ENCODE measurements at places on chromosomes 1 and 21.

- DNase-seq: no peak
Measured at GRCh38 chr1:51714374-51715019, 97.6 kb downstream of the OSBPL9 start.

DNA sequence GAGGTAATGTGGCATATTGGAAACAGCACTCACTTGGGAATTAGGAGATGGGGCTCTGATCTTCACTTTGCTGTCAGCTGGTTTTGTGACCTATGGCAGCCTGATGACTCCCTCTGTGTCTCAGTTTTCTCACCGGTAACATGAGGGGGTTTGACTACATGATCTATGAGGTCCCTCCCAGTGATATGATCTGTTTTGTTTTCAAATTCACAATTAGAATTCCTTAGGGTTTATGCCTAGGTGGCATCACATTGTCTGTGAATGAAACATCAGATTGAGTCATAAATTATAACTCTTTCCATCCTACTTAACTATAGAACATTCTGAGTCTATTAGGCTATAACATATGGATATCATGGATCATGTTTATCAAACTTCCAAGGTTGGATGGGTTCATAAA lies 386.6 kb downstream of the PTBP2 start:
- no peak for DNase-seq

GRCh38 chr1:107460035-107460434 lies 319.2 kb downstream of the NTNG1 start:
- DNase-seq: no peak

GRCh38 chr1:16195518-16195905 lies 16.9 kb downstream of the ARHGEF19 start:
- no peak for DNase-seq

- peak; percentile 92 for DNase-seq
Measured at GRCh38 chr1:36771660-36772284, 262.5 kb downstream of the GRIK3 start.

DNA sequence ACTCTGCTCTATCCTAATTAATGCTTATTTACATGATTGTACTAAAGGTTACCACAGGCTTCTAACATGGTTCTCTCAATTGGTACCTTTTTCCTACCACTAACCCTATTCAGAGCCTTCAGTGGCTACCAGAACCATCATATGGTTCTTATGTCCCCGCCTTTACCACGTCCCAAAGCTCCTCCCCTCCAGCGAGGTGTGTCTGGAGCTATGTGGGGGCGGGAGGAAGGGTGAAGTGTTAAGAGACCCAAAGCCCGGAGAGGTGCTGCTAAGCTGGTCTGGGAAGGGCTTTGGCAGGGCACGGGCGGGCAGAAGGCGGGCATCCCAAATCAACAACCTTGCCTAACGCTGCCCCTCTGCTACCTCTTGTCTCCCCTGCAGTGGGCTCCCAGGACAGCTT lies 10.0 kb downstream of the SPATA46 start:
- no peak for DNase-seq

DNA sequence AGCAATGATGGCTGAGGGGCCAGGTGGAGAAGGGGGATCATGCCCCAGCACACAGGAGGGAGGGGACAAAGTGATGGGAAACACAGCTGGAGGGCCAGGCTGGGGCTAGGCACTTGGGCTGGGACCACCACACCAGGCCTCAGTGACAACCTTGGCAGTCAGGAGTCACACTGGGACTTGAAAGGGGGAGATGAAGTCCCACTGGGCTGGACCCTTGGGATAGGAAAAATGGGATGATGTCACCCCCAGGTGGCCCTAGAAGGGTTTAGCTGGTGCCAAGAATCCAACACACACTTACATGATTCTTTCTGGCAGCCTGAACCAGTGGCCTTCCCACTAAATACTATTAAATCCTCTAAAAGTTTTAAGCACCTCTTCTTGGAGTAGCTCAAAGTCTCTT lies 17.1 kb downstream of the ZBTB17 start:
- DNase-seq: no peak

DNA sequence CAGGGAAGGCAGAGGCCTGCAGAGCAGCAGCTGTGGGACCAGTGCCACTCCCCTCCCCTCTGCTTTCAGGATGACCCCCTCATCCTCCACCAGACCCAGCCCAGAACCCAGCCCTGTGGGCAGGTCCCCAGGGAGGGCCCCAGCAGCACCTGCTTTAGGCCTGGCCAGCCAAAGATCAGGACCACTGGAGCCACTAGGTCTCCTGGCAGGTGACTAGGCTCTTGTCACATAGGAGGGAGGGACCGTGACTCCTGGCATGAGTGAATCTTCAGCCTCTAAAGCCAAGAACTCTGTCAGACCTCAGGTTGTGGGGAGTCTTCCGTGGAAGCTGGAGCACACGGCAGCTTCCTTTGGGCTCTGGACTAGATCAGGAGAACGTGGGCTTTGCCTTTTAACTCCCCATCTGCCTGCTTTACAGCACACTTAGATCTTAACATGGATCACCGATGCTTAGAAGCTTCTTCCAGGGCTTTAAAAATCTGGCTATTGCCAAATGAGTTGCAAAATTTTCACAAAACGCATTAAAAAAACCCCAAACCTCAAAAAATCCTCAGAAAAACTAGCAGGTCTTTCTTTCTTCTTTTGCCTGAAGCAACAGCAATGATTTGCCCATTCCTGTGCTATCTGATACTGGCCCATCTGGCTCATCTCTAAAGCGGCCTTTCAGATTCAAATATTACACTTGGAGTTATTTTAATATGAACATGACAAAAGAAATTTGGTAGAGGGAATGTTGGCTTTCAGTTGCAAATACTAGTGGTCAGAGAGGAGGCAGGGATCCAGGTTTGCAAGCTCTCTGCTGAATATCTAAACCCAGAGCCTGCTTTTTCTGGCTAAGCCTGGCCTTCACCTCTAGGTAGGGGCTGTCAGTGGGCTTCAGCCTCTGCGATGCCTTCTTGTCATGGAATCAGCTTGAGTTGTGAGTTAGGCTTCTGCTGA lies 235.2 kb downstream of the SDCCAG8 start:
- DNase-seq: no peak

DNA sequence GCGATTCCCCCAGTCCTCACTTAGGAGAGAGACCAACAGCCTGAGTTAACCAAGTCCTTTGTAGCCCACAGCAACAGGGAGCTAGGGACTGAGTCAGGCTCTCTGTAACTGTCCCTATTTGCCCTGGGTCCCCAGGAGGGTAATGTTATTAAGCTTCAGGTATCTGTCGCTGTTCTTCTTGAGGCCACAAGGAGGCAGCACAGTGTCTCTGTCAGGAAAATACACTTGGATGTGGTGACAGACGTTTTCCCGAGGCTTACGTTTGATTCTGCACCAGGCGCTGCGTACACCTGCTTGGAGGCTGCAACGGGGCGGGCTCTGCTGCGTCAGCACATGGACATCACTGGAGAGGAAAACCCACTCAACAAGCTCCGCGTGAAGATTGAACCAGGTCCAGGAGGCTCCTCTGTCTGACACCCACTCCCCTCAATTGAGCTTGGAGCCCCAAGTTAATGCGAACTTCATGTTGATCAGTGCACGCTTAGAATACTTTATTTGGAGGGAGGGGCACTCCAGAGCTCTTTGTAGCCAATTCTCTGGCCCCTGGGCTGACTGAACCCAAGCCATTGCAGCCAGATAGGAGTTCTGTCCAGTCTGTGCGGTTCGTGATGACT lies 10.7 kb upstream of the ELF3 start:
- peak; percentile 41 for DNase-seq

GRCh38 chr1:75630004-75630594 lies 19.2 kb upstream of the SLC44A5 start:
- no peak for DNase-seq

DNA sequence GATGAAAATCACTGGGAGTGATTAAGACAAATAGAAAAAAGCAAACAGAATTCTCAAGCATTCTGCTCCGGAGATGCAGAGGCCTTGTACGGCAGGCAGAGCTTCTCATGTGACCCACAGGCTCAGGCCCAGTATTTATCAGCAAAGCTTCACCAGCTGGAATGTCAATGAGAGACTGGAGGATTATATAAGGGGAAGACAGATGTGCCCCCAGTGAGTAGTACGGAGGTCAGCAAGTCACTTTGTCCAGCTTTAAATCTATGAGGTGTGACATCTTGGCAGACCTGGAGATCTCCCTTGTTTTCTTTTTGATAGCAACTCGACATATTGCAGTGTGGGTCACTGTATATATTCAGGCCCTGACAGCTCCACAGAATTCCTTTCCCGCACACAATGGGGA lies 106.8 kb downstream of the HHIPL2 start:
- no peak for DNase-seq

- no peak for DNase-seq
Measured at GRCh38 chr1:210916548-210916947, 217.4 kb downstream of the KCNH1 start.

GRCh38 chr1:151401860-151402259 lies 2.5 kb downstream of the PSMB4 start:
- DNase-seq: no peak

DNA sequence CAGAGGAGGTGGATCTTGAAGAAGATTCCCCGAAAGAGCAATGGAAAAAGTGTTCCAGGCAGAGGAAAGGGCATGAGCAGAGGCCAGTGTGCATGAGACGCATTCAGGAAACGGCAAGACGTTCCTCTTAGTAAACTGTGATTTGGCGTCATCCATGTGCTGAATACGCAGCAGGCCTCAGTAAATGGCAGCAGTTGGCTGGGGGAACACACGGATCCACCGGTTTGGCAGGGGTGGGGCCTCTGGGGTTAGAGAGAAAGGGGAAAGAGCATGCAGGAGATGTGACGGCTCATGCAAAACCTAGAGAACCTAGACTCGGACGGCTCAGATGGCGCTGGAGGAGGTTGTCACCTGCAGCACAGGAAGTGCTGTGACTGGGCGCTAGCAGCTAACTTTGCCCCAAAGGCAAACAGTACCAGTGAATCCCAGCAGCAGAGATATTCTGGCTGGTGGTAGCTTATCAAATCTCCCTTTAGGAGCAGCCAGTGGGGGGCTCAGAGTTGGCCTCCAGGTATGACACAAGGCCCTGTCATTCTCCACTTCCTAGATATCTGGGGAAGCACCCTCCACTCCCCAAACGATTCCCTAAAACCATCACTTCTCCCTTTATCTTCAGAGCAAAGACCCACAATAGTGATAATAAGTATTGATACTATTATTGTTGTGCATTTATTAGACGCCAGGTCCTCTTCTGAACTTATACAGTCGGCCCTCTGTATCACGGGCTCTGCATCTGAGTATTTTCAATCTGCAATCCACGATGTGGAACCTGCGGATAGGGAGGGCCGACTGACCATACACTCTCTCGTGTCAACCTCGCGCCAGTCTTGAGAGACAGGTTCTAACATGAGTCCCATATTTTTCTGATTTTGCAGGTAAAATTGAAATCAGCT lies 7.6 kb downstream of the LAPTM5 start:
- DNase-seq: no peak

GRCh38 chr1:231720652-231721325 lies 94.2 kb downstream of the DISC1 start:
- DNase-seq: no peak

DNA sequence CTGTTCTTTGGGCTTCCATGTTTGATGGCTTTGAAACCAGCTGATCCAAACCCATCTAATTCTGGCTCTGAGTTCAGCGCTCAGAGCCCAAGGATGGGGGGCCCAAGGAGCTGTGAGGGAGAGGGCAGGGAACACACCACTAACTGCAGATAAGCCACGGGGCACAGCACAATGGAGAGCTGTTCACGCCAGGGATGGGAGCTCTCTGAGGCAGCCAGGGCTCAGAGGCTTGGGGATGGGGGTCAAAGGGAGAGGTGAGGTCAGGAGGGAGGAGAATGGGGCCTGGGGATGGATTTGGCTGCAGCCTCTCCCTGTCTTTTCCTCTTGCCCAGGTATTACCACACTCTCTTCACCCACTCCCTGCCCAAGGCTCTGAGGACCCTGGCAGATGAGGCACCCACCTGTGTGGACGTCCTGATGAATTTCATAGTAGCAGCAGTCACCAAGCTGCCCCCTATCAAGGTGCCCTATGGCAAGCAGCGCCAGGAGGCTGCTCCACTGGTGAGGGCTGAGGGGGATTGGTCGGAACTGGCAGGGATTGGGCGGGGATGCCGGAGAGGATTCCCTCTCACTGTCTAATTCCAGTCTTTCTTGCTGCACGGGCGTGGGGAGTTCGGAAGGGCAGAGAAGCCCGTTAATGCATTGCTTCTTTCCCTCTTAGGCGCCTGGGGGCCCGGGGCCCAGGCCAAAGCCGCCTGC lies 11.3 kb downstream of the SLC30A2 start:
- no peak for DNase-seq

GRCh38 chr1:147243228-147243685 lies 773 bp downstream of the CHD1L start:
- DNase-seq: peak; percentile 27

DNA sequence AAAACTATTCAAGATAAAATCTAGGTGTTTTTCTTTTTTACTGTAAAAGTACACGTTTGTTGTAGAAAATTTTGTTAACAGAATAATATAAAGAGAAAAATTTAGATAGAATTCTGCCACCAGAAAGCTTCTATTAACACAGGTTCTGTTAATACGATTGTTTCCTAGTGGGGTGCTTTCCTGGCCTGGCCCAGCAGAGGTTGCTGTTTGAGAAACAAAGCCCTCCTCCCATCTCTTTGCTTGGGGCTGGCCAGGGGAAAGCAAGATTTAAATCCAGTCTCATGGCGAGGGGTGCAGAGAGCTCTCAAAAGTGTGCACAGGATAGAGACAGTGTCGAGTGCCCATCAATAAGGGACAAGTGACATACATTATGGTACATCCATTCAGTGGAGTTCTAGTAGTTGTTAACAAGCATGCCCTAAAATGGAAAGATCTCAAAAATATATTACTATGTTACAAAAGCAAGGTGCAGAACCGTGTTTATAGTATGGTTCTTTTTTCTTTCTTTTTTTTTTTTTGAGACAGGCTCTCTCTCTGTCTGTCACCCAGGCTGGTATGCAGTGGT lies 14.6 kb upstream of the ACBD3 start:
- no peak for DNase-seq

All from NCI-H1092 (cell line).